ENCODE measurements at places on chromosomes 5 and 9.

DNA sequence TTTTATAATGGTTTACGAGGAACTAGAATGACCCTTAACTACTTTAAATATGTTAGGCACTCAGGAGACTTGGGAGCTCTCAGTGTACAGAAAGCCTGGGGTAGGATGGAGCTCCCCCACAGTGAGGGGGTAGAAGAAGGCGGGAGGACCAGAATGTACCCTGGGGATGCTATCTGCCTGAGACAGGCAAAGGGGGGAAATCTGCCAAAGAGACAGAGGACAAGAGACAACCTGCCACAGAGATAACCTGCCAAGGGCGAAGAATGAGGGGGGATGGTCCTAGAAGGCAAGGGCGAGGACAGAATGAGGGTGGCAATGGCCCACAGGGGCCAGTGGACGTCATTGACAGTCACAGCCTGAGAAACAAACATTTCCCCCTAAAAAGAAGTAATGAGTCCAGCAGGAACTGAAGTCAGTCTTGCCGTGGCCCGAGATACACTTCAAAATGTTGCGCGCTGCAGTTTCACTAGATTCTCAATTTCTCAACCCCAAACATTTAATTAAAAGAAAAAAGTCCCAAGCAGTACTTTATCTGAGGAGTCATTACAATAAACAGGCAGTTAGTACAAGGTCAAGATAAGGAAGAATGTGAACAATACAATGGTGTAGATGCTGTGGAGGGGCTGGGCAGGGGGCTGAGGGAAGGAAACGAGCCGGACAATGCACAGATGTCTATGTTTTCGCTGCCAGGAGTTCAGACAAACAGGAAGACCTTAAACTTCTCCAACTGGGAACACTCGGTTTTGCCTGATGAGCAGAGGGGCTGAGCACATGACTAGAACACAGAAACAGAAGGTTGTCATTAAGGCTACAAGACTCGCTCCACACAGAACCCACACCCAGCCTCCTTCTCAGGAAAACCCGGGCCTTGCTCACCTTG lies 125.0 kb downstream of the LHFPL2 start:
- DNase-seq = no peak

- no peak for DNase-seq
Observed at GRCh38 chr5:6907320-6907918, 194.2 kb downstream of the TENT4A start.

- no peak for DNase-seq
Observed at GRCh38 chr9:126420135-126420534, 93.5 kb downstream of the MVB12B start.

DNA sequence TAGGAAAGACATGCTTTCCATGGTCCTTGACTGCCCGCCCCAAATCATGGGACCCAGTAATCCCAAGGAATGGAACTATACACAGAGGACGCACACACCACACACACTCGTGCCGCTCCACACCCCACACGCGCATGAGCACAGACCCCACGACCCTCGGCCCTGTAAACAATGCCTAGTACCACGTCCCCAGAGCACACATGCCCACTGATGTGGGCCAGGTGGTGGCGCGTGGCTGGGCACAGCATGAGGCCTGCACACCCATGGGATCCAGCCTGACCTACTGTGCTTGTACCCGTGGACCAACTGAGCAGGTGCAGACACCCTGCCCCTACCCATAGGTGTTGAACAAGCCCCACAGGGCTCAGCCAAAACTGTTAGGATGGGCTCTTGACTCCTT lies 739 bp downstream of the DBH start:
- no peak for DNase-seq

DNA sequence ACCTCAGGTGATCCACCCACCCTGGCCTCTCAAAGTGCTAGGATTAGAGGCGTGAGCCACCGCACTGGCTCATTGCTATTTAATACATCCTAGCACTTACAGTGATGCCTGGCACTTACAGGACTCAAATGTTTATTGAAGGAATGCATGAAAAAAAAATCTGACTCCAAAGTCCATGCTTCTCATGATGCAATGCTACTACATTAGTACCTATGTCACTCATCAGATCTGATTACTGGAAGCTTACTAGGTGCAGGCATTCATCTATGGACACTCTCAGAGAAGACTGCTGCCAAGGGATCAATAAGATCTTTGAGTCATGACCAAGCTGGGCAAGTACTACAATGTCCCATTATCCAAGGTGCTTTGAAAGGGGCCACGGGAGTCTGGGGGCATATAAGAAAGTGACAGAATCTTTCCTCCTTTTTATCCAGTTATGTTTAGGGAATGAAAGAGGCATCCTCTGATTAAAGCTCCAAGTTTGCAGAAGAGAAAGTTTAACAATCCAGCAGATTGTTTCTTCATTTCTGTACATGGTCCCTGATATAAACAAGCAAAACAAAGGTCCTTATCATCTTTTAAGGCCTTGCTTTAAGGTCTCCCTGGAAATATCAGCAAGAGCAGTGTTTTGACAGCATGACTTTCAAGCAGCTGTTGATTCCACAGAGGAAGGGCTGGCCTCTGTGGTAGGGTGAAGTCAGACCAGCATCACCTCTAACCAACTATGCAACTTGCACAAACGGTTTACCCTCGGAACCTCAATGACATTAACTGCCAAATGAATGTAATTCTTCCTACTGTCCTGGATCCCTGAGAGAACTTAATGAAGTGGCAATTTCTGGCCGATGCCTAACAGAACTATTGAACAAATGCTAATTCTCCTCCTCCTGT lies 35.9 kb downstream of the ARPC5L start:
- DNase-seq = no peak

DNA sequence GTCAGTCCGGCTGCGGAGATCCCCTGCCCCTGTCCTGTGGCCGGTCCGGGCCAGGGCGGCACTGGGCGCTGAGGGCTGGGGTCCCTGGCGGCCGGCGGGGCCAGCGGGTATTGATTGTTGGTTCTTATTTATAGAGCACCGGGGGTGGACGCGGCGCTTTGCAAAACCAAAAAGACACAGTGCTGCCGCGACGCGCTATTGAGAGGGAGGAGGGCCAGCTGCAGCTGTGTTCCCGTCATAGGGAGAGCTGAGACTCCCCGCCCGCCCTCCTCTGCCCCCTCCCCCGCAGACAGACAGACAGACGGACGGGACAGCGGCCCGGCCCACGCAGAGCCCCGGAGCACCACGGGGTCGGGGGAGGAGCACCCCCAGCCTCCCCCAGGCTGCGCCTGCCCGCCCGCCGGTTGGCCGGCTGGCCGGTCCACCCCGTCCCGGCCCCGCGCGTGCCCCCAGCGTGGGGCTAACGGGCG lies 2.5 kb downstream of the LRRC26 start:
- DNase-seq = no peak

GRCh38 chr5:171258737-171259415 lies 50.2 kb upstream of the TLX3 start:
- no peak for DNase-seq

GRCh38 chr5:5783021-5783420 lies 360.5 kb downstream of the ICE1 start:
- no peak for DNase-seq

DNA sequence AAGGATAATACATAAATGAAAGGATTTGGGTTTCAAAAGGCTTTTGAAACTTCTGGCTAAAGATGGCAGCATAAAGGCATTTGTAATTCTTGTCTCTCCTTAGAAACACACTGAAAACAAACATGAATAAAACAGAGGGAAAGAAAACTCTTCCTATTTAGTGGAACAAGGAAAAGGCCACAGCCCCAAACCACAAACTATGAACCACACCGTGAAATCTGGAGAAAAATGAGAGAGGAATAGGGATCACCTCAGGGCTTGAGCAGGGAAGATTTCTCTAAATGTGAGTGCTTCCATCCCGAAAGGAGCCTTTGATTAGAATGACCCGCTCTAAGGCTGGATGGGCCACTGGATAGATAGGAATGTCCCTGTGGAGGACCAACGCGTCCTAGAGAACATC lies 119.6 kb downstream of the SEC61B start:
- no peak for DNase-seq

- DNase-seq = no peak
Observed at GRCh38 chr9:108844391-108844790, 11.4 kb downstream of the ACTL7B start.

- no peak for DNase-seq
Observed at GRCh38 chr5:88676637-88677375, 206.2 kb downstream of the MEF2C start.

DNA sequence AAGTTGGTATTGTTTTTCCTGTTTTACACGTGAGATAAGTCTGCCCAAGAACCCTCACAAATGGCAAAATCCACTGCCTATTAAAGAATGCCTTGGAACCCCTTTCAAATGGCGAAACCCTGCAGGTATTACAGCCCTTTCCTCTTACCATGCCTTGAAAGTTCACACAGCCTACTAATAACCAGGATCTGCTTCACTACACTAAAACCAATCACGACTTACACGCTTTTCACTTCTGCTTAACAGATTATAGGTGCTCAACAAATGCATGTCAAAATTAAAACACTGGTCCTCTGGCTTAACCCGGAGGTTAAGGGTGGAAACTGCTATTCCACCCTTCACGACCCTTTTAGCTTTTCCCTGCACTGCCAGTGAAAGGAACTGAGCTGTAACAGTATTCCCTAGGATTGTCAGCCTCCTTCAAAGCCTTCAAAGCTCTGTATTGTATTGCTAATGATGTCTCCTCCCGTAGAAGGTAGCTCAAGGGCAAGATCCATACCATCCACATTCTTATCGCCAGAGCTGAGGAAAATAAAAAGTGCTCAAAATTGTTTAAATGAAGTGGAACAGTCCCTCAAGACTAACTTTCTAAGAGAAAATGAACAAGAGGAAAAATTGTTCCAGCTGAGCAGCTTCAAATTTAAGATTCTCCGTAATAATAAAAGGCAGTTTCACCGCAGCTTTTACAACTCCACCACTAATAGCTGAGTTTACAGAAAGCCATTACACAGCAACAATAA lies 997 bp downstream of the AUH start:
- no peak for DNase-seq

GRCh38 chr9:121220996-121221663 lies 19.5 kb upstream of the RAB14 start:
- no peak for DNase-seq

GRCh38 chr5:131318455-131318854 lies 54.6 kb downstream of the CDC42SE2 start:
- DNase-seq = no peak

DNA sequence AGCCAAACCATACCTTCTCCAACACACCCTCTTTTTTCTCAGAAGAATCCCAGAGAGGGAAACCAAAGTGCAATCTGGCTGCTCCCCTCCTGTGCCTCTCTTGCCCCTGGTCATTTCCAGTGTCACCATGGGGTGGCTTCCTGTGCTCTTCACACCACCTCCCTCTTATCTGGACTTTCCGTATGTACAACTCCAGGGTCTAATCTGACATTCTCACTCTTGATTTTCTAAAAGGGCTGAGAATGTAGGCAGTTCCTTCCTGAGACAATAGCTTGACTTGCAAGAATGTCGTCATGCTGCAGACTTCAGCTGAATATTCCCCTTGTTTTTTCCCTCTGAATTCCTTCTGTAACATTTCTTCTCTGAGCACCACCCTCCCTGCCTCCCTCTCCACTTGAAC lies 110.2 kb downstream of the FBXL7 start:
- DNase-seq = no peak

DNA sequence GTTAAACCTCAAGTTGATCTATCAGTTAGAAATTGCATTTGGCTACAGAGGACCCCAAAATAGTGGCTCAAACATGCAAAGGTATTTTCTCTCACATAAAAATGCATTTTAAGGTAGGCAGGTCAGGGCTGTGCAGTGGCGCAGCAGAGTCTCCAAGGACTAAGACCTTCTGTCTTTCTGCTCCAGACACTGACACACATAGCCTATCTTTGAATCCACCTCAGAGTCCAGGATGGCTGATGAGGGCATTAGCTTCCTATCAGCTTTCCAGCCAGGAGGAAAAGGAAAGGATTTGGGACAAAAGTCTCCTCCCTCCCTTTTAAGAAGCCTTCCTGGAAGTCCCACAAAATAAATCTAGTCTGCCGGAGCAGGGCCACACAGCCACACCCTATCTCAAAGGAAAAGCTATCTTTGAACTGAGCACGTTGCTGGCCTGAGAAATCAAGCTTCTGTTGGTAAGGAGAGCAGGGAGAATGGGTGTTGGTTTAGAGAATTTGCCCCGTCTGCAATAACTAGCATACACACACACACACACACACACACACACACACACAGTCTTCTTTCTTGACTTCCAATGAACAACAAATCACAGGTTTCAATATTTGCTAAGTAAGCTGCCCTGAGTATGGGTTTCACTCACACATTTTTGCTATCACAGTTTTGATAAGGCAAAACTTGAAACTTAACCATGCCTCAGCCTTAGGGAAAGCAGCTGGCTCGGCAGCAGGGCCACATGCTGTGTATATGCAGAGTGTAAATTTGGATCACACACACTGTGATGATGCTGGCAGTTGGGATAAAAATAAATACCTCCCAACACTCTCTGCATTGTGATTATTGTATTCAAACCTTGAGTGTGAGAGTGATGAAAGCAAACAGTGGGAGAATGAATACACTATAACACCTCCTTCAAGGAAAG lies 116.6 kb upstream of the MAP3K1 start:
- no peak for DNase-seq

DNA sequence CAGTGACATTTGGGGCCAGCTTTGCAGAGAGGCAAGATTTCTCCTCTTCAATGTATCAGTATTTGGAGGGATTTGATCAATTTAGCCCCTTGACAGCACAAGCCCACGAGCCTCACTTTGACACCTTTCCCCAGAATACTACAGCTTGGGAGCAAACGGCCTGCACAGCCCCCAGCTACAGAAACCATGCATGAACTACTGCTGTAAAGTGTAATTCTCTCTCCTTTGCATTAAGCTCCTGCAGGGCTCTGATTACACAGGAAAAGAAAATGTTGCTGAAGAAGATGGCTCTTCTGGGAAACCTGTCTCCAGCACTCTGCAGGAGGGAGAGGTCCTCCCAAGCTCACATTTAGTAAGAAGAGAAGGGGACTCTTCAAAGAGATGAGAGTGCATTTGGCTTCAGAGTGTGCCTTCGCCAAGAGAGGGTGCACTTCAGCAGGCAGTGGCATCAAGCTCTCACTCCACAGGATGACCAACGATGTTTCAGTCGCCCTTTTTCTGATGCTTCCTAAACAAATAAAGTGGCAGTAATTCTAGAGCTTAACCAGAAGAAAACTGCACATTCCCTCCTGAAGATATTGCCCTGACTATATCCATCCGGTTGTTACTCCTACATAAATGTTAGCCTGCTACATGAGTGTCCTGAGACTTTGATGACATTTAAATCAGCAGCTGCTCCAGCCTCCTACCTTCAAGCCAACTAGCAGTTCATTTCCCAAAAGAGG lies 272.2 kb downstream of the AUH start:
- DNase-seq = no peak

GRCh38 chr9:126511411-126511810 lies 102.3 kb upstream of the LMX1B start:
- DNase-seq = no peak
